ENCODE measurements at places on chromosomes 13 and 19.

- no peak for DNase-seq
Measured at GRCh38 chr13:70844391-70845108, 736.3 kb upstream of the KLHL1 start.

GRCh38 chr19:4352701-4353121 lies 9.3 kb downstream of the MPND start:
- DNase-seq: no peak

DNA sequence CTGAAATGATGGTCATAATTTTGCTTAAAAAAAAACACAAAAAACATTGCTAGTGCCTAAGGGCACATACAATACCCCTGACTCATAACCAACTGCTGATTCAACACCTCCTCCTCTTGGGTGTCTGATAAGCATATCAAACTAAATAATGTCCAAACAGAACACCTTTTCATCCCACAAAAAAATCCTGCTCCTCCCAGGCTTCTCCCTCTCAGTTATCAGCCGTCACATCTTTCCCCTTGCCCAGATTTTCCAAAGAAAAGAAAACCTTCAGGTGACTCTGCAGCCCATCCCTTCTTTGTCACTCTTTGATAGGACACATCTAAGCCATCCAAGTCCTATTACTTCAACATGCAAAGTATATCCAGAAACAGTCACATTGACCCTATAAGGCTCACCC lies 46.9 kb downstream of the ABCC4 start:
- DNase-seq: no peak

DNA sequence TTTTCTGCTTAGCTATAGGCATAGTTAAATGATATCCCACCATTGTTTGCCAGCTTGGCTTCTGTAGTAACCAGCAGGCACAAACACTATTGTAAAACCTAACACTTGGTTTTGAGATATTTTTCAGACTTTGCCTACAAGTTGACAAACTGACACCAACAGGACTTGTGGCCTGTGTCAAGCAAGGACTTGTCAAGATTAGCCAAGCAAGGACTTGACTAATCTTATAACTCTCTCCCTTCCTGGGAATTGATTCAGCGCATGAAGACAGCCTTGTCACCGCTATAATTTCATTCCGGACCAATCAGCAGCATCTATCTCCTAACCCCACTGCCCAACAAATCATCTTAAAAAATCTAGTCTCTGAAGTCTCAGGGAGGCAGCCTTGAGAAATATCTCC lies 72.7 kb upstream of the SLITRK1 start:
- no peak for DNase-seq

DNA sequence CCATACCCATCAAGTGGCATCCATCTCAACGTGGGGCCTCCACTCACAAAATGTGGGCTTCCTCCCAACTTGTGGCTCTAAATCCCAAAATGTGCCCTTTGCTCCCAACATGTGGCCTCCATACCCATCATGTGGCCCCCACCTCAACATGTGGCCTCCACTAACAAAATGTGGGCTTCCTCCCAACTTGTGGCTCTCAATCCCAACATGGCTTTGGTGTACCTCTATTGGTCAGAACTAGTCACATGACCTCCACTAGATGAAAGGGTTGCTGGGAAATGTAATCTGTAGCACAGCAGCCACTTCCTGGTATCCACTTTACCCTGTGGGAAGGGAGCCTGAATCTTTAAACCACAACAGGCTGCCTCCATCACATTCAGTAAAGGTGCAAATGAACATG lies 10.1 kb upstream of the ACER1 start:
- DNase-seq: no peak

DNA sequence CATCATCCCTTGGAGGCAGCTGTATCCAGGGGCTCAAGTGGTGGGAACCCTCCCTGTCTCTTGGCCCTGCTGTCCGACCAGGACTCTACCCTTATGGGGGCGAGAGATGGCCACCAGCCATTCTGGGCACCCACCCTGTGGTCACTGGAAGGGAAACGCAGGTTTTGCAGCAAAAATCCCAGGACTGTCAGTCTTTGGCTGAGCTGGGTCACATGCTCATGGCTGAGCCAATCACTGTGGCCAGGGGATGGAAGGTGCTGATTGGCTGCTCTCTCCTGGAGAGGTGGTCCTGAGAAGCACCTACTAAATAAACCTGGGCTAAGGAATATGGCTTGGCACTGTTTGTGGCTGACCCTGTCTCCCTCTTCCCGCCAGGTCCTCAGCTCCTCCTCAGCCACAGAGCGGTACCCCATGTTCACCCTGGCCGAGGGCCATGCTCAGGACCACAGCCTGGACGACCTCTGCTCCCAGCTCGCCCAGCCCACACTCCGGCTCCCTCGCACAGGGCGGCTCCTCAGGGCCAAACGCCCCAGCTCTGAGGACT lies 8.9 kb downstream of the ATG4D start:
- DNase-seq: no peak

DNA sequence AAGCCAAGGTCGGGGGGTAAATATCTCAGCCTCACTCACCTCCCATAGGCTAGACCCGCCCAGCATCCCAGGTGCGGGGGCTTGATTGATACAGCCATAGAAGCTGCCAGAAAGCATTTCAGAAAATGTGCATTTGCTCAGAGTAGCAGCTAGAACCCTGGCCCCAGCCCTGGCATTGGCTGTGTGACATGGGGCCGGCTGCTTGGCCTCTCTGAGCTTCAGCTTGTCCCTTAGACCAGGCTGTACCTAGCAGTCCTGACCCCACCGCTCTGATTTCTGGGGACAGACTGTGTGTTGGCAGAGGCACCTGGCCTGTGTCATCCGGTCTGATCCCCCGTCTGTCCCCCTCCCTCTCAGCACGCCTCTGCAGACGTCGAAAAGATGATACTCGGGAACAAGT lies 15.4 kb downstream of the RAB8A start:
- no peak for DNase-seq

DNA sequence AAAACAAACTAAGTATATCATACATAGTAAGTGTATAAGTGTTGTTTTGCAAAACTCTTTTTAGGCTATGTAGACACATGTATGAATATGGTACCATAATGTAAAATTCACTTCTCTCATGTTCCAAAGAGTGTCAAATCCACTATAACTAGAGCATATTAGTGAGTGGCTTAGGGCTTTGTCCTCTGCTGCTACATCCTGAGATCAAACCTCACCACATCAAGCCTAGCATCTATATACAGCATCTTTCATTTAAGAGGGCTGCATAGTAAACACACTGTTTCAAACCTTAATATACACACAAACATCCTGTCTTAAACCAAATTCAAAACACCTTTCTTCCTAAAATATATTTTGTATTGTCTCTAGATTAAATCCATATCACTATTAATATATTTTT lies 38.7 kb downstream of the ELF1 start:
- no peak for DNase-seq

DNA sequence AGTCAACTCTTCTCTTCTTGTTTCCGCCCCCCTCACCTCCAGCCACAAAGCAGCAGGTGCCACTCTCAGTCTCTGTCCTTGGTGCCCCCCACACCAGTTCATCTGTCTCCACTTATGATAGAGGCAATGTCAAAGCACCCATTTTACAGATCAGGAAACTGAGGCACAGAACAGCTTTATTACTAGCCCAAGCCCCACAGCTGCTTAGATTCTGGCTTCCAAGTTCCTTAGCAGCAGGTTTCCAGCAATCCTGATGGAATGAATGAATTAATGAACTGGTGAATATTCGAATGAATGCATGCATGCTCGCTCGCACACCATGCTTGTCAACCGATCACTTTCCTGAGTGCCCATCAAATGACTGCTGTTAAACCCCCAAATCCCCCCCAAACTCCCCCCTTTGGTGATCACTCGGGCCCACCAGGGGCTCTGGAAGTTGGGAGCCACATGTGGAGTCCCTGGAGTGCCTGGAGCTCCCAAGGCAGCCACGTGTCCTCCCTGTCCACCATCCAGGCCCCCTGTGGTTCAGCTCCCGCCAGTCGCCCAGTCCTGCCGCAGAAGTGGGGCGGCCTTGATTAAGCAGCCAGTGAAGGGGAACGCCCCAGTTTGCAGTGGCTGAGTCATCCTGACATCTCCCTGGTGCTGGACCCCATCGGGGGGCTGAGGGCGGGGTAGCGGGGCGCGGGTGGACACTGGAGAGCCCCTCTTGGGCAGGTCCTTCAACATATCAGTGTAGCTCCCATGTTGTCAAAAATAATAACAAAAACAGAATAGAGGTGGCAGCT lies 6.8 kb downstream of the PTPRS start:
- DNase-seq: no peak

DNA sequence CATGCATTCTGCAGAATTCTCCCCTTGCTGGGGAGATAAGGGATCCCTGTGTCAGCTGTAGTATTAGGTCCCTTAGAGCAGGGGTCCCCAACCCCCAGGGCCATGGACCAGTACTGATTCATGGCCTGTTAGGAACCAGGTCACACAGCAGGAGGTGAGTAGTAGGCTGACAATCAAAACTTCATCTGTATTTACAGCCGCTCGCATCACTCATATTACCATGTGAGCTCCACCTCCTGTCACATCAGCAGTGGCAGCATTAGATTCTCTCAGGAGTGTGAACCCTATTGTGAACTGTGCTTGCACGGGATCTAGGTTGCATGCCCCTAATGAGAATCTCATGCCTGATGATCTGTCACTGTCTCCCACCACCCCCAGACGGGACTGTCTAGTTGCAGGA lies 37.9 kb downstream of the CPAMD8 start:
- DNase-seq: no peak

DNA sequence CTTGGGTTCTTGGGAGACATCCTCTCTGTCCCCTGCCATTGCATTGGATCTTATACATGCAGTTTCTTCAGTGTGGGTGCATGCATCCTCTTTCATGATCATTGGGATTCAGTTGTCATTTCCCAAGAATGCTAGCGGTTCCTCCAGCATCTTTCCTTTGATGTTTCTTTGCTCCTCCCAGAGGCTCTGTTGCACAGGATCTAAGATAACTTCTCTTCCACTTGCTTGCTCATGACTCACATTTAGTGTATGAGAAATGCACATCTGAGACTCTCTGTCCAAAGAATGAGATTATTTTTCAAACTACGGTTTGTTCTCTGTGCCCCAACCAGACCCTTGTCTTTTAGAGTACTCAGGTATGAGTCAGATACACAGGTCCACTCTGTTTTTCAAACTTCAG lies 197.1 kb downstream of the NDFIP2 start:
- DNase-seq: no peak

DNA sequence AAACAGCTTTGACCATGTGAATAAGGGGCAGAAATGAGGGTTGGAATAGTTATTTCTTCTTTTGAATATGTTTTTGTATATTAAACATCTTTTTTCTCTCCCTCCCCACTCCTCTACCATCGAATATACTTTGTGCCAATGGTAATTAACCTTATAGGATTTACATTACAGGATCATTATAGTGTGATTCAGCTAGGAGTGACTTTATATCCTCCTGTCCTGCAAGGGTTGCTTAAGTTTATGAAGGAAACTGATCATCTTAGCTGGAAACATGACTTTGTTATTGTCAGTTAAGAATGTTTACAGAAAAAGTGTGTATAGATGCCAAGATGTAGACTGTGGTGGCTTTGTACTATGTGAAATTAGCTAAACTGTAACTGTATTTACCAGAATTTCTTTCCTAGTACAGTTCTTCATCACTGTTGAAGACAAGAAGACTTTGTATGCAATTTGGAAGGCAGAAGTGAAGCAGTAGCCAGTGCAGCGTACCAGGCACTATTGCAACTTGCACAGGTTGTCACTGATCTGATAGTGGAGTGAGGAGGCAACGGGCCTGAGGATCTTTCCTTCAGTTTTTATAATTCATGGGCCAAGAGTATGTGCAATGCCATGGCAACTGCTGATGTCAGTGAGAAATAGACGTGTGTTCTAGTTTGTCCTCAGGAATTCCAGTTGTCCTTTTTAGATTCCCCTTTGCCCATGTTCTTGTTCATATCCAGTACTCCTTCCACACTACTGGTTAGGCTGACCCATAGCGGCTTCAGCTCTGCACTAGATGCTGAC lies 8.2 kb upstream of the PAN3 start:
- DNase-seq: no peak

GRCh38 chr13:94416454-94417080 lies 62.9 kb downstream of the DCT start:
- DNase-seq: no peak

DNA sequence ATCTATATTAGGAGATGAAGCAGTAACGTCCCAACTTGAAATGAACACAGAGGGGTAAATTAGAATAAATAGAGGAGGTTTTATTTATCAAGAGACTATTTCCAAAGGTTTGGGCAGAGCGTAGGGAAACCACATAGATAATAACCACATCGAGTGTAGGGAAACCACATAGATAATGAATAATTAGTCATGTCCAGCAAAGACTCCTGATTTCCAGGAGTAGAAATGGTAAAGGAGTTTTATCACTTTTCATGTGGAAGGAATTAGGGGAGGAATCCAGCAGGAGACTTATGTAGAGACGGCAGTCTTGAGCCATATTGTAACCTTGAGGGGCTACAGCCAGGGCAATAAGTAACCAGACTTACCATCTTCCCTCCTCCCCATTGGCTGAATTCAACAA lies 136.3 kb upstream of the CSNK1A1L start:
- no peak for DNase-seq

DNA sequence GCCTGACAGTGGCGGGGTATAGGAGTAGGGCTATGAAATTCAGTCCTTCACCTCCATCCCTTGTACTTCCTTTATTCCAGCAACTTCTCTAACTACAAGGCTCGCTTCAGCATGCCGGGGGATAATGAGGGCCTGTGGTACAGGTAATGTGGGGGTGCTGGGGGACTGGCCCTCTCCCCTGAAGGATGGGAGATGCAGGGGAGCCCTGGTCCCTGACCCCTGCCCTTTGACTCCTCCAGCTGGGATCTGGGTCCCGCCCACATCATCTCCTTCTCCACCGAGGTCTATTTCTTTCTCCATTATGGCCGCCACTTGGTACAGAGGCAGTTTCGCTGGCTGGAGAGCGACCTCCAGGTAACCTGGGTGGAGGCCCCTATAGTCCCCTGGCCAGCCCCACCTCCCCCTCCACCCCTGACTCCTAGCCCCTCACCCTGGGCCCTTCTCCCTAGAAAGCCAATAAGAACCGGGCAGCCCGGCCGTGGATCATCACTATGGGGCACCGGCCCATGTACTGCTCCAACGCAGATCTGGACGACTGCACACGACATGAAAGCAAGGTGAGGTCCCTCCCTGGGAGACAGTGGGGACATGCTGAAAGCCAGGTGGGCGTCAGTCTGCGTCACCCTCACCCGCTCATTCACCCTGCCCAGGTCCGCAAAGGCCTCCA lies 16.5 kb downstream of the ACP7 start:
- no peak for DNase-seq

GRCh38 chr19:17450264-17451075 lies 2.0 kb upstream of the TMEM221 start:
- no peak for DNase-seq

GRCh38 chr19:31527443-31527842 lies 178.2 kb upstream of the TSHZ3 start:
- DNase-seq: no peak

- DNase-seq: no peak
Measured at GRCh38 chr13:99527301-99527700, 26.0 kb downstream of the TM9SF2 start.

DNA sequence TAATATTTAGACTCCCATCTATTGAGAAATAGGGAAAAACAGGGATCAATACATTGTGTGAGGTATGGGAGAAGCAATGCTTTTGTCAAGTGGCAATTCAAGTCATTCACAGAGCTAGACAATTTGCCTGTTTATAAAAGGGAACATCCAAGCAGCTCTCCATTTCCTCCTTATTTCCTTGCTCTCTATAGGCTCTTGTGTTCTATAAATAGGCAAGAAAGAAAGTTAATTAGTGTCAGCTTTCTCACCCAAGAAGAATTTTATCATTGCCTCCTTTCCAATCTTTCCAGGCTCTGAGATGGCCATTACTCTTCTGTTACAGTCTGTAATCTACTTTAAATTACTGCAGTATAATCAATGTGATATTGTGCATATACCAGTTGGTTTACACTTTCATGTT lies 199.9 kb downstream of the LHFPL6 start:
- no peak for DNase-seq
